Fibroblast of skin of right biceps (primary cell): ENCODE measurements at places on chromosomes 6 and 20.
A peak's percentile ranks its signal among the peaks of the same experiment; 100 is the strongest.

DNA sequence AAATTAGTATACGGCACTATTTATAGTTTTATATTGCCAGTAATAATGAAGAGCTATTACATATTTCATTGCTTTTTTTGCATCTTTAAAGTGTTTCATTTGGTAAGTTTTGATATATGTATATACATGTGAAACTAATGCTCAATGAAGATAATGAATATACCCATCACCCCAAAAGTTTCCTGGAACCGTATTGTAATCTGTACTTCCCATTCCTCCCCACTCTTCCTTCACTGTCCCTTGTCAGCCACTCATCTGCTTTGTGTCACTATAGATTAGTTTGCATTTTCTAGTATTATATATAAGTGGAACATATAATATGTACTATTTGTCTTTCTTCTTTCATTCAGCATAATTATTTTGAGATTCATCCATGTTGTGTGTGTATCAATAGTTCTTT, 10.3 kb upstream of the TBC1D32 start:
- no peak for DNase-seq

- DNase-seq: no peak
Observed at GRCh38 chr20:38770546-38770945, 22.3 kb downstream of the ACTR5 start.

DNA sequence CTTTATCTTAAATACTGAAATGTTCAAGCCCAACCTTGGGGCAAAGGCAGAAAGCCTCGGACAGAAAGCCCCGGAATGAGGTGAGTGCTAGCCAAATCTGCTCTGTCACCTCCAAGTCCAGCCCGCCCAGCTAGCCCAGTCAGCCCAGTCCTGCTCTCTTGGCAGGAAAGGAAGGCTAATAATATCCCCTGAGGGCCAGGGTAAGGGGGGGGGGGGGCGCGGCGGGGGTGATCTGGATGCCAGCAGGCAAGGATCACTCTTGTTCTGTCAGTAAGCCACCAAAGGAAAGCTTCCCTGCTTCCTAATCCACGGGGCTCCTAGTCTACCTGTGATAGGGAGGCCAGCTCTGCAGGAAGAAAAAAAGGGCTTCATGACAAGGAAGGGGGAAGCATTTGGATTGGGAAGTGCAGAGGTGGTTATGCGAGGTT, 1.1 kb downstream of the NDRG3 start:
- DNase-seq: peak; percentile 36

DNA sequence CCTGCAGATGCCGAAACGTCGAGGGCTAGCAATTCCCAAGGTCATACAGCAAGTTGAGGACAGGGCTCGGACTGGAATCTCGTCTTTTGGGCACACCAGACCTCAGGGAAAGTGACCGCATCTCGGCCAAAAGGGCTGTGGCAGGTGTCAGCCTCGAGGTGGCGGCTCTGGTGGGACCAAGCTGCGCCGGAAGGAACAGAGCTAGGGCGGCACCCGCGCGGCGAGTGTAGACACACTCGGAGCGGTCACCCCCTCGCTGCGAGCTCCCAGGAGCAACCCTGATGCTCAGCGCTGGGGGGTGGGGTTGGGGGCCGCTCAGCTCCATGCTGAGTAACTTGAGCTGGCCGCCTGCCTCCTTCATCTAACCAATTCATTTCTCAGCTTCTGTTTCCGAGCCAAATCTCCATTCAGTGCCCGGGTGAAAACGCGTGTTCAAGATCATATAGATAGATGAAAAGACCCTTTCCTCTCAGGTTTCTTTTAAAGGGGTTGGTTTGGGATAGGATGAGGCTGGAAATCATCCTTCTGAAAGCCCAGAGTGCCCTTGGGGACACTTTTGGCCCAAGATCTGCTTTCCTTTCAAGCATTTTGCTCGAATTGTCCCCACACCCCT, 2.2 kb upstream of the TUBB2B start:
- DNase-seq: peak; percentile 48

- no peak for DNase-seq
Observed at GRCh38 chr20:10502098-10502526, 67.0 kb downstream of the SLX4IP start.

DNA sequence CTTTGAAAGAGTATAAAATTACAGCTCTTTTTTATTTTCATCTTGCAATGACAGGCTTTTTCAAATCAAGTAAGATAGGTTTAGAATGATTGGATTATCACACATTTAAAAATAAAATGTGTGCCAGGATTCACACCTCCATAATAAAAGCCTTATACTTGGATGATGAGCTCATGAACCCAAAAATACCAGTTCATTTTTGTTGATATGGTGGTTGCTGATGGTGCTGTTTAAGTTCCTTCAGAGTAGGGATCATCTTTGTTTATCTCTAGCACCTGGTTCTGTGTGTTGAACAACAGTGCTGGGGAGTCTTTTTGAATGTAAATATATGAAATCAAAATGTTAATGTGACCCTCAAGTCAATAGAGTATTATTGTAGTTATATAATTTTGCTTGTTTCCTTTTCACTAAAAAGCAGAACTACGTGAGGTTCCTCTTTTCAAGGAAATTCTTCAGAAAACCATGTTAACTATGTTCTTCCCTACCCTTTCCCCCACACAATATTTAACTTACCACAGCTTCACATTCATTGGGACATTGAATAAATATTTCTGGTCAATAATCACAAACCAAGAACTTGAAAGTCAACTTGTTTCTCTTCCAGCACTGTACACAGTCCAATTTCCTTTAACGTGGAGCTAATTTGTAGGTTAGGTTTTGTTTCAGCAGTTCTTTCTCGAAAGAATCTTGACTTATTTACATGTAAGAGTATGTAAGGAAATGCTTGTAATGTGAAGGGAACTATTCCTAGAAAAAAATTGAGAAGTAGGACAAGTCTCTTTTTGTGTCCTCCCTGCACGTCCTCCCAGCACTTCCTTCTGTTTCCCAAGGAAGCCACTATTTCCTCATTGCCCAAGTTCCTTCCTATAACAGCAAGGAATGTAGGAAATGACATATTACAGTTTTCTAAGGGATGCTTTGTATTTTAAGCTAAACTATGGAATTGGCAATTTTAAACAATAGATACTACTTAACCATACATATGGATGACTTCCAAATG, 945.9 kb upstream of the CITED2 start:
- DNase-seq: no peak

DNA sequence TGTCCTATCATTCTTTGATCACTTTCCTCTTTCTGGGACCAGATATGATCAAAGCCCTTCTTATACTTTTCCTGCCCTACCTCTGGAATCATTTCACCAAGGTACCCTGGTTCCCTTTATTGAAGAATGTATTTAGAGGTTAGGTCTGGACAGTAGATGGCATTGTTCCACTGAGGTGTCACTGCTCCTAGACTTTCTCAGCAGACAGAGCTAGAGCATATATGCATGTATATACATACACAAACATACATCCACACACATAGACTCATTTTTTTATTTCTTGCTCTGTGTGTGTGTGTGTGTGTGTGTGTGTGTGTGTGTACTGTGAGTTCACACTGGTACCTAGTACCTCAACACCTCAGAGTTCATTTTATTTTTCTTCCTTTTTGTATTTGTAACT, 40.9 kb downstream of the PTPRA start:
- DNase-seq: peak; percentile 3

- peak; percentile 43 for DNase-seq
Observed at GRCh38 chr6:163554663-163555062, 140.1 kb downstream of the QKI start.
